ENCODE measurements at places on chromosomes 12 and 14.

- DNase-seq: no peak
Observed at GRCh38 chr14:21539189-21539940, 13.2 kb upstream of the SALL2 start.

DNA sequence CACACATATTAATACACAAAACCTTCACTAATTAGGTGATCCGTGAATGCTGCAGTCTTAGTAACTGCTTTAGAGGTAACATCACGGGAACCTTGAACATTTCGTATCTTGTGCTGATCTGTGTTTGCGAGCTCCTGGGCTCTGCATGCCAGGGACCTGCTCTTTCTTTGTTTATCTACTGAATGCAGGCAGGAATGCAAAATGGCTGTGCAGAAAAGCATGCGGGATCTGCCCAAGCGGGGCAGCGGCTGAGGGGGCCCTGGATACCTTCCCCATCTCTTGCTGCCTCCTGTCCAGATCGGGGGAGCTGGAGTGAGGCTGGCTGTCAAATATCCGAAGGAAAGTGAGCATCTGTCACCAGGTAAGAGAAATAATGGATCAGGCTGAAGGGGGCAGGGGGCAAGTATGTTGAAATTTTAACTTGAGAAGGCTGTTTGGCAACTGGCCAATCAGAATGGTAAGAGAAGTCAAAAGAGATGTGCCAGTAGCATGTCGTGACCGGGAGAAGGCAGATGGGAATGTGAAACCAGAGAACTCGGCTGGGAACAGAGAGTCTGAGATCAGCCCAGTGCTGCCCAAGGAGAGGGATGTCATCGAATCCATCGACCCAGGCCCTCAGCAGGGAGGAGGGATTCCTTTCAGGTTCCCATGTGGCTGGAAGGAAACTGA lies 191.4 kb downstream of the TTC7B start:
- DNase-seq: no peak

DNA sequence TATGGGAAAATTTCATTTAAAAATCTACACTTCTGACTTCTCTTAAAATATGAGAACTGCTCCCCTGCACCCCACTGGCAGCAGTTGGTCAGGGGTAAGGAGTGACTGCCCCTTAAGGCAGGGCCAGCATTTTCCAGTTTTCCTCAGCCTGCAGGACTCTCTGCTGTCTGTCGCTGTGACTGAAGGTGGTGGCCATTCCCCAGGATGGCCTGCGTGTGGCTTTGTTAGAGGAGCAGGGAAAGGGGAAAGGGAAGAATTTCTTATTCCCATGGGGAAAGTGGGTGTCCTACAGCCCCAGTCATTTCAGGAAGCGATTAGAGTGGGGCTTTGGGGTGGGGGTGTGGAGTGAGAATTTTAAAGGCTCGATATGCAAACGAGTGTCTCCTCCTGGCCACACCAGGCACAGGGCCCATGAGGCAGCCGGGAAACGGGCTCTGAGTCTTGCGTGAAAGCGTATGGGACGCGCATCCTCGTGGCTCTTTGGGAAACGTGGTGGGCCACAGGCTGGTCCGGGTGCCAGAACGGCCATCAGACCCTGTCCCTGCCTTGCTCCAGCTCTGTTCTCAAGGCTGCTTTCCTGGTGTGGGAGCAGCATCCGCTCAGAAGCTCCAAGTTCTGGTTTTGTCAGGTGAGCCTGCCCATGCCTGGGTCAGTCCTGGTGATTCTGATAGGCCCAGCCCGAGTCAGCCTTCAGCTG lies 23.5 kb downstream of the ADGRD1 start:
- DNase-seq: no peak

GRCh38 chr12:52526511-52526951 lies 6.3 kb upstream of the KRT5 start:
- DNase-seq: no peak

GRCh38 chr12:29050503-29050902 lies 98.6 kb upstream of the FAR2 start:
- no peak for DNase-seq

DNA sequence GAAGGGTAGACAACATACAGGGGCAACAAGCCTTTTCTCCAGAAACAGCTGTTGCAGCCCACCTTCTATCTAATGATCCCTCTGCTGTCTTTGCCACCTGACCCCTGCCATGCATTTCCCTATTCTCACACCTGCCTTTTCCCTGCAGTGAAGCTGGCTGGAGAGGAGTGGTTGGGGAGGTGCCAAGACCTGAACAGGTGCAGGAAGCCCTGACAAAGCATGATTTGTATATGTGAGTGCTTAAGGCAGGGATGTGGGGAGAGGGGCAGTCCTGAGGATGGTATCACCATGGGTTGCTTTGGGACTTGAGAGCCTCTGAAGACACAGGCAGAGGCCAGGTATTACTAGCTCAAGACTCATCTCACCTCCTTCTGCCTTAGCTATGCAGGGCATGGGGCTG lies 2.9 kb upstream of the PFDN5 start:
- no peak for DNase-seq

GRCh38 chr12:114529966-114530365 lies 124.0 kb upstream of the TBX5 start:
- no peak for DNase-seq

DNA sequence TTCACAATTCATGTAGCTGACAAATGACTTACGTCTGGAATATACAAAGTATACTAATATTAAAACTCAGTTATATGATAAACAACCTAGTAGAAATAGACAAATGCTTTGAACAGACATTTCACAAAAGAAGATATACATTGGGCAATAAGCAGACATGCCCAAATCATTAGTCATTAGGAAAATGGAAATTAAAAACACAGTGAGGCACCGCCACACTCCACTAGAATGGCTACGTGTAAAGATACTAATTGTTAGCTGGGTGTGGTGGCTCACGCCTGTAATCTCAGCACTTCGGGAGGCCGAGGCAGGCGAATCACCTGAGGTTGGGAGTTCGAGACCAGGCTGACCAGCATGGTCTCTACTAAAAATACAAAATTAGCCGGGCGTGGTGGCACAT lies 248.9 kb upstream of the TMEM132C start:
- no peak for DNase-seq

GRCh38 chr14:95270203-95270602 lies 49.5 kb downstream of the CLMN start:
- DNase-seq: no peak

DNA sequence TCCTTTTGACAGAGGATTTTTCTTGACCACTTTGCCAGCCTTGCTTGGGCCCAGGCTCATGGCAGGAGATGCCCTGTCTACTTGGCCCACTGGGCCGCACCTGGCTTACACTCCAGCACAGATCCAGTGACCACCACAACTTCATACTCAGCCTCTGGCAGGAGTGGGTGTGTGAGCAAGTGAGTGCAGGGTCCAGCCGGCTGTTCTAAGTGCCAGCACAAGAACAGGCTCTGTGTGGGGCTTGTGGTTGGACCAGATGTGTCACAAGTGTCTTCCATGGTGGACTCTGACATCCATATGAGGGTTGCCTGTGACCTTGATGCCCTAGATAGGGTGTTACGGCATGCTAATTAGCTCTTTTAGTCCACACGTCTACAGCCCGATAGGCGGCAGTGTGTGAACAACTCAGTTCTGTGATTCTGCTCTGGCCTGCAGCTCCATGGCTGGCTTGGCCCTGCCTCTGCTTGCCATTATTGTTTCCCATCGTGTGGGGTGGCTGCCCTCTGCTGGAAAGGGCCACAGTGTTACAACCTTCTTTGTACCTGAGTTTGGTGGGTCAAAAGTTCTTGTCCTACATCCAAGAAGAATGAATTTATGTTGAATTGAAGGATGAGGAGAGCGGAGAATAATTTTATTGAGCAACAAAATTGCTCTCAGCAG lies 1089.1 kb downstream of the SLC6A15 start:
- no peak for DNase-seq

GRCh38 chr12:45994736-45995135 lies 4.4 kb upstream of the SCAF11 start:
- DNase-seq: no peak

DNA sequence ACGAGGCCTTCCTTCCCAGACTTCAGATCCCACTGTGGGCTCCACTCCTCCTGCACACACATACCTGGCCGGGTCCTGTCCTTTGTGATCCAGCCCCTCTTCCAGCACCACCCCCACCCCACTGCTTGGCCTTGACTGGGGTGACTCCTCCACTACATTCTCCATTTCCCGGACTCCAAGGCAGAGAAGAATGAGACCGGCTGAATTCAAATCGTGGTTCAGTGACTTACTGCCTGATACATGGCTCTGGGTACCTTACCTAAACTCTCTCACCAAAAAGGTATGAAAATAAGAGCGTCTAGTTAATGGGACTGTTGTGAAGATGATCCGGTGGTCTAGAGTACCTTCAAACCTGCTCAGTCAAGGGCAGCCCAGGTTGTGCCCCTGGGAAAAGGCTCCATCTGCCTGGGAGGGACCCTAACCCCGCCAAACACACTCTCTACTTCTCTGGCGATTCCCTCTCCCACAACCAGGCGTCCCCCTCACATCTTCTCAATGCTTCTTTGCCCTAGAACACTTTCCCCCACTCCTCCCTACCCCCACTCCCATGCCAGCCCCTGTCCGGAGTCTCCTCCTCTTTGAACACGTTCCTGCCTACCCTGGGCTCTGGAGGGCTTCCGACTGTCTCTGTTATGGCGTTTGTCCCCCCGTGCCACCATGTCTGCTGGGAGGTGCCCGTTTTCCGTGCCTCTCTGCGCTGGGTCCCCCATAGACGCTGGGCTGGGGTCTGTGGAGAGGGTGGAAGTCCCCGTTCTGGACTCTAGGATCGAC lies 1.5 kb upstream of the ZBTB42 start:
- DNase-seq: no peak

DNA sequence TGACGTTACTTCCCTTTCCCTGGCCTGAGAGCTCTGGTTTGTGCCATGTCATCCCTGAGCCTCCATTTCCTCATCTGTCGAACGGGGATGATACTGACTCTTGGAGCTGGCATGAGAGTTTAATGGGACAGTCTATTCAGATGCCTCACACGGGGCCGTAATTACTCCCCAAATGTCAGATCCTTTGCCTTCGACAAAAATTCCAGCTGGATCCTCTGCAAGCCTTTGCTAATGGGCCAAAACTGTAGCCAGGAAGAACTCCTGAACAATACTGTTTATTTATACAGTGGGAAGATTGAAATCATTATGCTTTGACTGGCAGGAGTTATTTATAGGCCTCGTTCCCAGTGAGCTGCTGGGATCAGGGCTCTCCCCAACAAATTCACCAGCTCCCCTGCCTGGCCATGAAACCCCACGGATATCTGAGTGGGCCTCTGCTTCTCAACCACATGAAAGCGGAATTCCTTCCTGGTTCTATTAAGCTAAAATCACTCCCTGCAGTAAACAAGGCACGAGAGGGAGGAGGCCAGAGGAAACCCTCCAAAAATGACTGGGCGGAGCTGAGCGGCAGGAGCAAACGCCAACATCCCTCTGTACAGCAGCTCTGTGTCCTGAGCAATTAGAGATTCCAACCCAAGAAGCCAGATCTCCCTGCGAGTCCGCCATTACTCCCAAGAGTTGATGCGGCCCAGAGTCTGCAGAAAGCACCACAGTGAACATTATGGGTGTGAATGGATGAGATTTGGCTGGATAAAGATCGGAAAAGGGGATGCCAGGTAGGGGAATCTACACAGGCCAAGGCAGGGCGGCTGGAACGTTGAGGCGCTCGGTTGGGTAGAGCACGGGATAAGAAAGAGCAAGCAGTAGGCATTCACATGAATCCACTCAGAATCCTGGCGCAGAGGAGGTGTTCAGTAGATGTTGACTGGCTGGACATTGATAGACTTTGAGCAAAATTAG lies 326.1 kb downstream of the BCL11B start:
- DNase-seq: no peak

GRCh38 chr14:38129705-38130104 lies 78.0 kb upstream of the SSTR1 start:
- no peak for DNase-seq

DNA sequence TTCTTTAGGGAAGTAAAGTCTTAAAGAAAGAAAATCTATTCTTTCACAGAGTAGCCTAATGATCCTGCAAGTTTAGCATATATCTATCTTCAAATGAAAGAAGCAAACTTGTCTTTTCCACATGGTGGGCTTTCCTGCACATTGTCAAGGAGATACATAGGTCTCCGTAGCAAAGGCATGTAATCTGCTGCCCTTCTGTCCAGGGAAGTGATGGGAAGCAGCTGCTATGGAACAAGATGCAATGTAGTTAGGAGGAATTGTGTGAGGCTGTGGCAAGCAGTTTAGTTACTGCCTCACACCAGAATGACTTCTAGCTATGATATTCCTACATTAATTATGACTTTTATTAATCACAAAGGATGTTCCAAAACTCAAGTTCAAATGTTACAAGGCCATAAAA lies 174.4 kb downstream of the PDZRN4 start:
- DNase-seq: no peak

- no peak for DNase-seq
Observed at GRCh38 chr14:91364524-91365270, 52.9 kb downstream of the CCDC88C start.

DNA sequence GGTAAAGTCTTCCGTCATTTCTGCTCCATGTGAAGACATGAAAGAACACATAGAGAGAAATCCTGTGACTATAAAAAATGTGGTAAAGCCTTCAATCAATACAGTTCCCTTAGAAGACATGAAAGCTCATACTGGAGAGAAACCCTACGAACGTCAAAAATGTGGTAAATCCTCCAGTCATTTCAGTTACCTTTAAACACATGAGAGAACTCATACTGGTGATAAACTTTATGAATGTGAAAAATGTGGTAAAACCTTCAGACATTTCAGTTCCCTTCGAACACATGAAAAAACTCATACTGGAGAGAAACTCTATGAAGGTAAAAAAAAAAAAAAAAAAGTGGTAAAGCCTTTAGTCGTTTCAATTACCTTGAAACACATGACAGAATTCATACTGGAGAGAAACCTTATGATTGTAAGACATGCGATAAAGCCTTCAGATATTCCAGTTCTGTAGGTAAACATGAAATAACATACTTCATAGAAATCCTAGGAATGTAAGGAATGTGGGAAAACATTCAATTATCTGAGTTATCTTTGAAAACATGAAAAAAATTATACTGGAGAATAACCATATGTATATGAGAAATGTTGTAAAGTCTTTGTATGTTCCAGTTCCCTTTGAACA lies 60.4 kb downstream of the MAP4K5 start:
- DNase-seq: no peak

DNA sequence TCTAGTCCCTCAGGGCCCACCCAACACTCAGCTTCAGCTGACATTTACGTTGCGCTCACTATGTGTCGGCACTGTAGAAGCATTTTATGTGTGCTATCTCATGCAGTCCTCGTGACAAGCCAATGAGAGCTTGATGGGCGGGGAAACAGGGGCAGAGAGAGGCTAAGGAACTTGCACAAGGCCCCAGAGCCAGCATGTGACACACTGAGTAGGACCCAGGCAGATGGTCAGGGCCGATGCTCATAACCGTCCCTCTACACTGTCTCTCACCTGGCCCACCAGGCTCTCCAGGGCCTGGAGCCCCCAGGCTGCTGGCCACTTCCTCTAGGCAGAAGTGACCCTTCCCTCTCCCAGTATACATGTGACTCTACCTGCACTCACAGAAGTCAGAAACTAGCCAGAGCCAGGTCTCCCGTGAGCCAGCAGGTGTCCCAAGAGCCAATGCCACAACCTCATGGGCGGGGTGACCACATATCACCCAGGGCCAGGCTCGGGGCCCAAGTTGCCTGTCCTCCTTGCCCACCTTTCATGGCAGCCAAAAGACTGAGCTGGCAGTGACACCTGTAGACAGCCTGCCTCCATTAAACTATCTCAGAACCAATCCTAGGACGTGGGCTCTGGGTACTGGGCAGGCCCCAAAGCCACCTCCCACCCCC lies 38.3 kb downstream of the TTC7B start:
- DNase-seq: no peak

GRCh38 chr12:6548966-6549683 lies 6.7 kb downstream of the IFFO1 start:
- no peak for DNase-seq

Measured in epithelial cell of prostate (primary cell).